ENCODE measurements at places on chromosomes 1 and 21.

DNA sequence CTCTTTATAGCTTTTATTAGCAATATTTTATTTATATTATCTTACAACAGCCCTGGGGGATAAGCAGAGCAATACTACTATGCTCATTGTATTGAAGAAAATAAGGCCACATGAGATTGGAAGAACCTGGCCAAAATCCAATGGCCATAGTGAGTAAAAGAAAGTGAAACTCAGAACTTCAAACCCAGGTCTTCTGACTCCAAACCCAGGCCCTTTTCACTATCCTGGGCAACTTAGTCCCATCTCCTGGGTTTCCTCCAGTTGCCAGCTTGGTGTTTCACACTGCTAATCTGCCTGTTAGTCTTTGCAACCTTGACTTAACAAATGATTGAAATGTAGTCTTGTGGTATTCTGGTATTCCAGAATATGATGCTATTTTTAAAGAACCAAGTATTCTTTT lies 22.4 kb upstream of the EXO1 start:
- DNase-seq: no peak

DNA sequence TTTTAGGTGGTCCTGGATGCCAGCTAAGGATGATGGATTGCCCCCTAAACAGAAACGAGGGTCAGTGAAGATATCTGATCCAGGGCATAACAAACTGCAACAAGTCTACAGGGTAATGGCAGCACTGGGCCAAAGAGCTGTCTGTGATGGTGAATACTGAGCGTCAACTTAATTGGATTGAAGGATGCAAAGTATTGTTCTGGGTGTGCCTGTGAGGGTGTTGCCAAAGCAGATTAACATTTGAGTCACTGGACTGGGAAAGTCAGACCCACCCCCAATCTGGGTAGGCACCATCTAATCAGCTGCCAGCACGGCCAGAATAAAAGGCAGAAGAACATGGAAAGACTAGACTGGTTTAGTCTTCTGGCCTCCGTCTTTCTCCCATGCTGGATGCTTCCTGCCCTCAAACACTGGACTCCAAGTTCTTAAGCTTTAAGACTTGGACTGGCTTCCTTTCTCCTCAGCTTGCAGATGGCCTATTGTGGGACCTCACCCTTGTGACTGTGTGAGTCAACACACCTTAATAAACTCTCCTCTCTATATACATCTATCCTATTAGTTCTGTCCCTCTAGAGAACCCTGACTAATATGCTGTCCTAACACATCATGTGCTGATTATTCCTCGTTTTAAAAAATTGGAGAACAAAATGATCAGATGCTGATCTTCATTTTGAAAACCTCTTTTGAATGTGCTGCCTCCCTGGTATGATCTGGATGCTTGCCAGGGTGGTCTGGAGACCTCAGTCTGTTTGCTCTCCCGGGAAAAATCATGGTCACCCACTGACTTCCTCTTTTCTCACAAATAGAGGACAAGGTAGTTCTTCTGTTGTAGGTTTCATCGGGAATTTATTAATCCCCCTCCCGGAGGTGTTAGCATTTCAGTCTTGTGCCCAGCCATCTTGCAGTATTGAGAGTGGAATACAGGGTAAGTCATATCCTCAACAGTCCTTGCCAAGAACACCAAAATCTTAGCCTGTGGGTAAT lies 234.7 kb downstream of the SETD4 start:
- no peak for DNase-seq

- DNase-seq: no peak
Observed at GRCh38 chr1:115839029-115839678, 1.8 kb downstream of the NHLH2 start.

DNA sequence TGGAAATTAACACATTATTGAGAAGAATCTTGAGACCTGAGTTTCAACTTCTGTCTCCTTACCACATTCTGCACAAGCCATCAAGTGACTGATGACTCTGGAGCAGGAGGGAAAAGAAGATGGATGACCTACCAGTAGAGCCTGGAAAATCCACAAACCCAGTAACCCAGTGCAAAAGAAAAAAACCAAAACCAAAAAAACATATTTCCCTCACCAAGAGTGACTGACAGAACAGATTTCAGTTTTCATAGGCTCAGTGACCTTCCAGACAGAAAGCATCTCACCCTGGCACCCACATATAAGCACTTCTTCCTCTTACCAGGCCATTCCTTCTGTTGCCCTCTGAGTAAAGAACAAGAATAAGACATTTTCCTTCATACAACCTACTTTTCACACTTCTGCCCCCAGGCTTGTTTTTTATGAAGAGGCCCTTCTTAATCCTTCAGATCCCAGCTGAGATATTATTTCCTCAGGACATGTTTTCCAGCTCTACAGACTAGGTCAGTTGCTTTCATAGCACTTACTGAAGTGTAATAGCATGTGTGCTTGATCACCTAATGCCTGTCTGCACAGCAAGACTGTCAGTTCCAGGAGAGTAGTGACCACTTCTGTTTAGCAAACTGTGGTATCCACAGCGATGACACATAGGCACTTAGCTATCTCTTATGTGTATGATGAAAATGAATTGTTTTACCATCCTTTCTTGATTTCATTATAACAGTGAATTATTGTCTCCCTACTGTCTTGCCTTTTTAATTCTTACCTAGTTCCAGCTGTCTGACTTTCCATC lies 4.0 kb downstream of the TSACC start:
- DNase-seq: no peak

DNA sequence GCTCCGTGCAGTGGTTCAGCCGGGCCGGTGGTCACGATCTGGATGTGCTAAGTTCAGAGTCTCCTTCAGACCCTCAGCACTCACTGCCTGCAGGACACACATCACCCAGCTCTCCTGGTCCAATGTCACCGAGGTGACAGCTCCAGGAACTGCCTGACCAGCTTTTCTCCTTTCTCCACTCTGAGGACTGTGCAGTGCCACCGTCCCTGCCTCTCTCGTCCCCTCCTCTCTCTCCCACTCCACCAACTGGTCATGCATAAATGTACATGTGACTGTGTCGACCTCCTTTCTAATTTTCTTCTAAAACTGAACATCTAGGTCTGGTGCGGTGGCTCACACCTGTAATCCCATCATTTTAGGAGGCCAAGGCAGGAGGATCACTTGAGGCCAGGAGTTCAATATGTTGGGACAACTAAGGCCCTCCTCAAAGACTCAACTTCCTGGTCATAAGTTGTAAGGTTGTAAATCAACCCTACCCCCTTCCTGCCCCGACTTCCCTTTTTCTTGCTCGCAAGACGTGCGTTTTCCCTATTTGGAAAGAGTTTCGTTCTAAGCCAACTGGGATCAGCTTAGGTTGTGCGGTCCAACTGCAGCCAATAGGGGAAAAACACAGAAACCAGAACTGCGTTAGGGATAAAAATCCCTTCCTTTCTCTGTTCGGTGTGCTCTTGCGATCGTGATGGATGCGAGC lies 53.1 kb downstream of the MEGF6 start:
- no peak for DNase-seq

DNA sequence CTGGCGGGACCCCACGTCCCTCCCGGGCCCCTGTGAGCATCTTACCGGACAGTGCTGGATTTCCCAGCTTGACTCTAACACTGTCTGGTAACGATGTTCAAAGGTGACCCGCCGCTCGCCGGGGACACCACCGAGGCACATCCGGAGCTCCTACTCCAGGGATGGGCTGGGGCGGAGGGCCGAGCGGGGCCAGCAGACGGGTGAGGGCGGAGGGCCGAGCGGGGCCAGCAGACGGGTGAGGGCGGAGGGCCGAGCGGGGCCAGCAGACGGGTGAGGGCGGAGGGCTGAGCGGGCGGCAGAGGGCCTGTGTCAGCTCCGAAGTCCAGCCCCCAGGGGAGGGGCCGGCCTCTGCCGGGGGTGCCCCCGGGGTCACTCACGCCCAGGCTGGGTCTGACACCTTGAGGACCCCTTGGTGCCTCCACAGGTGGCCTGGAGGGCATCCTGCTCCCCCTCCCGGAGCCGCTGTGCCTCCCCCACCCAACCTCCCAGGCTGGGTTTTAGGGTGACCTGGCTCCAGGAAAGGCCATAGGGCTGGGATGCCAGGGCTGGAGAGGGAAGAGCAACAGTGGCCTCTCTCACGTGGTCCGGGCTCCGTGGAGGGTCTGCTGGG lies 5.7 kb upstream of the TTLL10 start:
- DNase-seq: no peak

DNA sequence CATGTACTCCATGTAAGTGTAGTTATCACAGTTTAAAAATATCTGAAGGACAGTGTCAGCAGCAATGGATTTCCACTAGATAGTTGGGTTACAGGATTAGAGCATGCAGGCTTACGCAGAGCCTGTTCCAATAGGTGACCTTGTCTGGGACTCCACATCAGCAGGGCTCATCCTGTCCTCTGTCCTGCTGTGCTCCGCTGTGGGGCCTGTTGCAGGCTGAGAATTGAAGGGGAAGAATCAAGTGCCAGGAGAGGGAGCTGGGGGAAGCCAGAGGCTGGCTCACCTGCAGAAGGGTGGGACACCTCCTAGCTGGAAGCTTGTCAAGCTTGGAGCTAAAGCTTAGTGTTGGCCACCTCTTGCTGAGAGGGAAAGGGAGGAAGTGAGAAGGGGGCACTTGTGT lies 62.8 kb downstream of the XCL2 start:
- DNase-seq: no peak

DNA sequence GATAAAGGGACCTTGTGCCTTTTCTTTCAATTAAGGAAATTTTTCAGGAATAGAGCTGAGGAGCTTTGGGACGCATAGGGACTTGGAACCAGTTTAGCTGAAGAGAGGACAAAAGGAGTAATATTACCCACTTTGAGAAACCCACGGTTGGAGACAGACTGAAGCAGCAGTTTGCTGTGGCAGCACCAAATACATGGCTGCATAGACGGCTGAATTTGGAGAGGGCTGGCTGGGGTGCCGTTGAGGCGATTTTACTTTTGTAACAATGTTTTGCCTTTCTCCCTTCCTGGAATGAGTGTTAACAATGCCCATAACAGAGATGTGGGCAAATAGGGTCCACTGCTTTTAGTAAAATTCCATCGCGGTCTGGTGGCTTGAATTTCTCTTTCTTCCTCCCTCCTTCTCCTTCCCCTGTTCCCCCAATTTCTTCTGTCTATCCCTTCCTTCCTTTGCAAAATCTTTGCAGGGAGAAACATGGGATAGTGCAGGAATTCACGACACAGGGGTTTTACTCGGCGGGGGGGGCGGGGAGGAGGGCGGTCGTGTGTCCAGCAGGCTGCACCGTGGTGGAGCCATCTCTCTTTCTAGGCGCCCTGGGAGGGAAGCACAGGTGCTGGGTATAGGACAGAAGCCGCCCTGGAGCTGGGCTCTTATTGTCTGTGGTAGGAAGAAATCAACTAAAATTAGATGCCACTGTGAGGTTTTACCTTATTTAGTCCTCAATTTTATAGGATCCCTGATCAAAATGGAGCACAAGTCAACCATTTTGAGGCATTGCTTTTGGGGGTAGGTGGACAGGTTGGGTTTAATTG lies 6.8 kb downstream of the LHX4 start:
- DNase-seq: no peak

GRCh38 chr1:82168482-82168881 lies 367.7 kb downstream of the ADGRL2 start:
- no peak for DNase-seq

- no peak for DNase-seq
Observed at GRCh38 chr1:173248247-173248940, 41.3 kb upstream of the TNFSF4 start.
